ENCODE measurements at places on chromosomes 5 and 9. TPM values are rescaled to one million over a fixed set of nuclear protein-coding genes. Genes with fewer than 3 reads are reported as not detected.

- no peak for DNase-seq
Measured at GRCh38 chr9:122086873-122087272, 6.2 kb downstream of the TTLL11 start.

GRCh38 chr5:78747705-78748359, 99.3 kb upstream of the LHFPL2 start:
- peak; percentile 84 for DNase-seq

DNA sequence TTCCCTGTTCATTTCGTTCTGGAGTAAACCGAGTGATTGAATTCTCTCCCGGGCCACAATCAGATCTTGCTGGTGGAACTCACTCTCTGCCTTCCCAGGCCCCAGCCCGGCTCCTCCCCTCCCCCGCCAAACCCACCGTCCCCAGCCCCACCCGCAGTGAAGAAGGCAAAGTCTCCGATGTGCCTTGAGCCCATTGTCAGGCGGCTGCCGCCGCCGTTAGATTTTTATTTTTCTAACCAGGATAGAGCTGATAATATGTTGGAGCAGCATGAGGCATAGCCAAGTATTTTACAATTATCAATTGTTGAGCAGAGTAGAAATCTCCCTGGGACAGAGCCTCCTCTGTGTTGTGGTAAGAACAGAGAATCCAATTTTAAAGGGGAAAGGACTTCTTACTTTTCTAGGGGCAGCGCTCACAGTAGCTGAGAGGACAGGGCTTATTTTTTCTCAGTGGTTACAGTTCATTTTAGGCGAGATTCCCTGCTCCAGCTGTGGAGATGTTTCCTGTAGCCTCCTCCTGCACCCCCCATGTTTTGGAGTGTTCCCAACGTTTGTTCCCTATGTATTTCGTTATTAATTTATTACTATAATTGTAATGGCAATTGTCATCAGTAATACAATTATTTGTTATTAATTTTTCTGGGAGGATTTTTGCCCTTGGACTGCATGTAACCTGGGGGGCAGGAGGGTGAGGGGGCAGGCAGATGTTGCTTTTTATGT, 1.3 kb downstream of the PSAT1 start:
- peak; percentile 57 for DNase-seq

The CYLC2 gene
- total RNA-seq = not detected

The OR13C3 gene
- not detected for total RNA-seq

The TRIM14 gene
- 4.3 TPM for total RNA-seq

All from tongue (tissue), 3 donors.